ENCODE measurements at places on chromosomes 16 and 17.
A peak's percentile ranks its signal among the peaks of the same experiment; 100 is the strongest.

GRCh38 chr17:66654764-66655163 is 180.2 kb upstream of the CACNG5 start:
- DNase-seq, result no peak

- DNase-seq, result no peak
Measured at GRCh38 chr16:50099957-50100648, 34.3 kb downstream of the HEATR3 start.

DNA sequence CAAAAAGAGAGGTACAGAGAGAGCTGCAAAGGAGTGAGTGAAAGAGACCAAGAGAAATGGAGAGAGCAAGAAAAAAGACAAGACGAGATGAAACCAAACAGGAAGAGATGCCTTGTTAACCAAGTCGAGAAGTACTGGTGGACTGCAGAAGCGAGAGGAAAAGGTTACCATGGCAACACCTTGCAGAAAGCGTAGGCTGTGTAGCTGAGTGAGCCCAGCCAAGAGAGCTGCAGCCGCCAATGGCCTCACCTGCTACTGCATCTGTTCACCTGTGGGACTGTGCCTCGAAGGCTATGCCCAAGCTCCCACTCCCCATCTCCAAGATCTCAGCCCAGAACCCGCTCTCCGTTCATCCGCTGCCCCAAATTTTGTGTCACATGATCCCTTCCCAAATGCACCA is 161.3 kb downstream of the SLC39A11 start:
- DNase-seq, result no peak

DNA sequence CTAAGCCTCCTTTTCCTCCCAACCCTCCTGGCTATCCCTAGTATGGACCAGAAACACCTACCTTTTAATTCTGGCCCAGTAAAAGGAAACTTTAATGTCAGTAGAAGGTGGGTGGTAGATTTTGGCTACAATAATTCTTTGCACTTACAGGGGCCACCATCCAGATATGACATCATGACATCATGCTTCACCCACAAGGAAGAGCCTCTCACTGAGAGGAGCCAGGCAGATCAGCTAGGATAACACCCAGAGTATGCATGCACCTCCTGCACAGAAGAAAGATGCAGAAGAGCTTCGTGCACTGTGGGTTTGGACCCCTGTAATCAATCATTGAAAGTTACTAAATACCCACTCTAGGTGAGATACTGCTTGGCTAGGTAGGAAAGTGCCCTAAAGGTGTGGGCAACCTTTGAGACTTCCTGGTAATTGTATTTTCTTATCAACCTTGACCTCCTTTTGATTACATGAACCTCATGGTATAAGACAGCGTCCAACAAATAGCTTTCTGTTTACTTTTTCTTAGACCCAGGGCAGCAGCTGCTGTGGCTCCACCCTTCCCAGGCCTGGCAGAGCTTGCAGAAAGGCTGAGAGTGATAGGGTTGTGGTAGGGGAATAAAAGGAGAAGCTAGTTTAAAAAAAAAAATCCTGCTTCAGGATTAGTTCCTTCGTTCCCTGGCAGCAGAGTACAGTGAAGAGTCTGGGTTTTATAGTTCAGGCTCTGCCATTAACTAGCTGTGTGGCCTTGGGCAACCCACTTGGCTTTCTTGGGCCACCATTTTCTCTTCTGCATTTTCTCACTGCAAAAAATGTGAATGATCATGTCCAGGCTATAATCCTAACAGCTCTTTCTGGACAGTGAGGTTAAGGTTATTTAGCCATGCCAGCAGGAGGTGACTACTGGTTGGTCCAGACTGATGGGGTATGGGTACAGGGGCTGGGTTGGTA is 6.2 kb downstream of the MAP3K14 start:
- no peak for DNase-seq

GRCh38 chr16:77696149-77696548 is 26.2 kb upstream of the NUDT7 start:
- DNase-seq, result no peak

DNA sequence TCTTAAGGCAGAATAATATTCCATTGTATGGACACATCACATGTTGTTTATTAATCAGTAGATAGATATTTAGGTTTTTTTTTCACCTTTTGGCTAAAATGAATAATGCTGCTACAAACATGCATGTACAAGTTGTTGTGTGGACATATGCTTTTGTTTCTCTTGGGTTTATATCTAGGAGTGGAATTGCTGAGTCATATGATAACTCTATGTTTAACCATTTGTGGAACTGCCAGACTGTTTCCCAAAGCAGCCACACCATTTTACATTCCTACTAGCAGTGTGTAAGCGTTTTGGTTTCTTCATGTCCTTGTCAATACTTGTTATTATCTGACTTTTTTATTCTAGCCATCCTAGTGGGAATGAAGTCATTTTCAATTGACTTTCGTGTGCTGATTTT is 21.3 kb downstream of the CYLD start:
- no peak for DNase-seq

DNA sequence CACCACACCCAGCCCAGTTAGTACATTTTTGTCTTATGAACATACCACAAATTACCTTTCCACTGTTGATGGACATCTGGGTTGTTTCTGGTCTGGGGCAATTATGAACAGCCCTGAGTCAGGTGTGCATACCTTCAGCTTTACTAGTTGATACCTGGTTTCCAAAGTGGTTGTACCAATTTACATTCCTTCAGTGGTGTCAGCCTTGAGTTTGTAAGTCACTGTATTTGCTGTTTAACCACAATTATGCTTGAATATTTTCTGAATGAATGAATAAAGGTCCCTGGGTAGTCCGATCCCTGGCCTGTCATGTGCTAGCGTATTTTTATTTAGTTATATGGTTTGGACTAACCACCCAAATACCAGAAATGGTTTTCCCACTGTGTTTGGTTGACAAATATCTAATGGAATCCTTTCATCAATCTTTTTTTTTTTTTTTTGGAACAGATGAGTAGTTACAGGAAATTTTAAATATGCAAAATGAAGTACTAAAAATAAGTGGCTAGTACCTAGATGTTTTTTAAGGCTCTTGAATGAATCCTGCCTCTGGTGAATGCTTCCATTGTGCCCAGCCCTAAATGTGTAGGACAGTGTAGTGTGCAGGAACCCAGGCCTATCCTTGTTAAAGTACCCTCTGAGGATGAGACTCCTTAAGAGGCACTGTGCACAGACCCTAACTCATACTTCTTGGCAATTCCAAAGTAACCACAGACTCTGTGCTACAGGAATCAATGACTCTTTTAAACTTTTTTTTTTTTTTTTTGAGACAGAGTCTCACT is 3.7 kb downstream of the DUSP14 start:
- peak; percentile 93 for DNase-seq

GRCh38 chr16:79823639-79824038 is 223.1 kb upstream of the MAF start:
- DNase-seq, result no peak

DNA sequence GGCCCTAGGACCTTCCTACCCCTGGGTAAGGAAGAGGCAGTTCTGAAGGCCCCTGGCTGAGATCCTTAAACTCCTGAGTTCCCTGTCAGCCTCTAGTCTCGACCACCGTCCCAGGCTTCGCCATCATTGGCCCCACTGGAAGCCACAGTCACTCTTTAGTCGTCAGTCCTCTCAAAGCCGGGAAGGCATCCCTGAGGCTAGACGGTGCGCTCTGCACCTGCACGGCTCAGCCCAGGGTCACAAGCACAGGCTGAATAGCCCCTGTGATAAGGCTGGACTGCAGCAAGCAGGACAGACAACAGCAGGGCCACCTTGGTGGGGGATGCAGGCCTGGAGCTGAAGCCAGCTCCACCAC is 3.3 kb upstream of the HEXIM1 start:
- no peak for DNase-seq

DNA sequence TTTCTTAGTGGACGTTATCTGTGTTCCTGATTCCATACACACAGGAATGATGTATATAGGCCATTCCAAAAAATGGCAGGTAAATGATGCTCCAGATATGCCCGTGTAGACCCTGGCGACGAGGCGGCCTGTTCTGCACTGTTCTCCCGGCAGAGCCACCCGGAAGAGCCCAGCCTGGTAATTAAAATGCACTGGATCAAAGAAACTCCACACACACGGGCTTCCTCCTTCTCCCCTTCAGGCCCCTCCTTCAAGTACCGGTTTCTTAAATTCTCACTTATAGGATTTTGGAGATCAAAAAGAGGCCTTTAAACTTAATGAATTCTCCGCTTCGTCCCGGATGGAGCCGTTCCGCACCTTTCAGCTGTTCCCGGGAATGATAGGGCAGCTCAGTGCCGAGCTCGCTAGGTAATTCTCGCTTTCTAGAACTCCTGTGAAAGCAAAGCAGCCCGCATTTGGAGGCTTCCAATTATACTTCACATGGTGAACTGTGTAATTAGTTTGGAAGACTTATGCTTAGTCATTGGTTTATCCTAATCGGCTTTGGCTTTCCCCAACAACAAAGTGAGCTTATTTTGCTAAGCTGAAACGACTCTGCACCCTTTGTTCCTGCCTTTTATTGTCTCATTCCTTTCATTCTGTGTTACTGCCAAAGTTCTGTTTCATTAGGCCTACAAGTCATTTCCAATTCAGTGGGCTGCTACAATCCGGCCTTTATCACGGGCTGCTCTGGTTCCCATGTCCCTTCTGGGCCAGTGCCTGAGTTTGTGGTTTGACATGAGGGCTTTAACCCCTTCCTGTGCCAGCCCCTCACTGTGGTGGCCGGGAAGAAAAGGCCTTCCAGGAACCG is 150.0 kb downstream of the MSI2 start:
- DNase-seq, result no peak

Data from ELR (cell line).